AG04450 (cell line): ENCODE measurements at places on chromosomes 16 and 17.

DNA sequence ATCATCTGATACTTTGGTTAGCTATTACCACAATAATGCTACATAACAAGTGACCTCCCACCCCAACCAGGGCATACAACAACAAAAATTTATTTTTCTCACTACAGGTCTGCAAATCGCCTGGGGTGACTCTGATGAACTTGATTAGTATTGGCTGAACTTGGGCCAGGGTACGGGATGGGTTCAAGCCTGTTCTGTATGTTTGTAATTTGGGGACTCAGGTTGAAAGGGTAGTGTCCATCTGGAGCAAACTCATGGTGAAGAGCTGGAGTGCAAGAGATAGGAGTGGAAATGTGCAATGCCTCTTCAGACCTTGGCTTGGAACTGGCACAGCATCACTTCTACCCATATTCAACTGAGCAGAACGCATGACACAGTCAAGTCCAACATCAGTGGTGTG is 16.3 kb upstream of the NKD1 start:
- no peak for DNase-seq

- DNase-seq: no peak
Observed at GRCh38 chr16:57536306-57537193, at the start of gene CCDC102A. TSS of gene CCDC102A (minus strand) at chr16:57536571. CDS start at chr16:57529177, 7,394 bp downstream.

DNA sequence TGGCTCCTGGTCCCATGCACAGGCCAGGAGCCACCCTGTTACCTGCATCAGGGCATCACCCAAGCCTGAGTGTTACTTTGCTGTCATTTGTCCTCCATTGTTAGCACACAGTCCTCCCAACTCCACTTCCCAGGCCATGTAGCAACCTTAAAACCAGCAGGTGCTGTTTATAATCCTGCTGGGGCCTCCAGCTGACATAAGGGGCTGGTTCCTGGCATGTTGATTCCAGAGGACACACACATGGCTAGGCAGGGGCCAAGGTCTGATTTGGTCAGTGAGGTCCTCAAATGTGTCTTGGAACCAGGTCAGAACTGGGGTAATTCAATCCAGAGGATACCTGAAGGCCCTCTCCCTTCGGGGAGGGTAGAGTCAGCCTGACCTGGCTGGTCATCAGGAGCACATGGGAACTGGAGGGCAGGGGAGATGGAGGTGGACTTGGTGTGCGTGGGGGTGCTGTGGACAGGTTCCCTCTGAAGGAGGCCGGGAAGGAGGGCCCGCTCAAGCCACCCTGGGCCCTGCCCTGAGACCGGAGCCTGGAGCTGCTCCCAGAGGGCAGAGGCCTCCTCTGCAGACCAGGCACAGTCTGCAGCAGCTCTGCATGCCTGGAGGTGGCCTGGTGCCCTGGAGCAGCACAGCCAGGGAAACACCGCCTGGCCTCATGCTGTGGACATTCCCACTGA is 6.6 kb downstream of the ADORA2B start:
- DNase-seq: no peak

DNA sequence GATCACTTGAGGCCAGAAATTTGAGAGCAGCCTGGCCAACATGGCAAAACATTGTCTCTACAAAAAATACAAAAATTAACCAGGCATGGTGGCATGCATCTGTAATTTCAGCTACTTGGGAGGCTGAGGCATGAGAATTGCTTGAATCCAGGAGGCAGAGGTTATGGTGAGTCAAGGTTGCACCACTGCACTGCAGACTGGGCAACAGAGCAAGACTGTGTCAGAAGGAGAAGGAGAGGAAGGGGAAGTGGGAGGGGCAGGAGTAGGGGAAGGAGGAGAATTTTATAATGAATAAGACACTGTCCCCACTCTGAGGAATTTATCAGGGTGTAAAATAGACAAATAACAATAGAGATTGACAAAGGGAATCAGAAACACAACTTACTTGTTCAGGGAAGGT is 440.6 kb upstream of the DYNLRB2 start:
- DNase-seq: no peak

DNA sequence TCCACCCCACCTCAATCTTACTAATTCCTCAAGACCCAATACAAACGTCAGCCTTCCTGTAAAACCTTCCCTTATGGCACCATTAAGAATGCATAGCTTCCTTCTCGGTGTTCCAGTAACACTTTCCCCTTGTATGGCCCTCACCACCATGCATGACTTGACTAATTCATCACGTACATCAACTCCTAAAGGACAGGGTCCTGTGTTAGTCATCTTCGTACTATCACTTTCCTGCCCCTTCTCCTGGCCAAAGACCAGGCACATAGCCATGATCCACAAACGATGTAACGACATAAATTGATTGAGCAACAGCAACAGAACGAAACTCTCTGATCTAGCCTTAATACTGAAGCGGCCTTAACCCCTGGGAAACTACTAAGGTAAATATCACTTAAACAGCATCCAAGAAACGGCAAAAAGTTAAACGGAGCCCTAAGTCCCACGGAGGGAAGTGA is 612 bp downstream of the PSMD12 start:
- no peak for DNase-seq

DNA sequence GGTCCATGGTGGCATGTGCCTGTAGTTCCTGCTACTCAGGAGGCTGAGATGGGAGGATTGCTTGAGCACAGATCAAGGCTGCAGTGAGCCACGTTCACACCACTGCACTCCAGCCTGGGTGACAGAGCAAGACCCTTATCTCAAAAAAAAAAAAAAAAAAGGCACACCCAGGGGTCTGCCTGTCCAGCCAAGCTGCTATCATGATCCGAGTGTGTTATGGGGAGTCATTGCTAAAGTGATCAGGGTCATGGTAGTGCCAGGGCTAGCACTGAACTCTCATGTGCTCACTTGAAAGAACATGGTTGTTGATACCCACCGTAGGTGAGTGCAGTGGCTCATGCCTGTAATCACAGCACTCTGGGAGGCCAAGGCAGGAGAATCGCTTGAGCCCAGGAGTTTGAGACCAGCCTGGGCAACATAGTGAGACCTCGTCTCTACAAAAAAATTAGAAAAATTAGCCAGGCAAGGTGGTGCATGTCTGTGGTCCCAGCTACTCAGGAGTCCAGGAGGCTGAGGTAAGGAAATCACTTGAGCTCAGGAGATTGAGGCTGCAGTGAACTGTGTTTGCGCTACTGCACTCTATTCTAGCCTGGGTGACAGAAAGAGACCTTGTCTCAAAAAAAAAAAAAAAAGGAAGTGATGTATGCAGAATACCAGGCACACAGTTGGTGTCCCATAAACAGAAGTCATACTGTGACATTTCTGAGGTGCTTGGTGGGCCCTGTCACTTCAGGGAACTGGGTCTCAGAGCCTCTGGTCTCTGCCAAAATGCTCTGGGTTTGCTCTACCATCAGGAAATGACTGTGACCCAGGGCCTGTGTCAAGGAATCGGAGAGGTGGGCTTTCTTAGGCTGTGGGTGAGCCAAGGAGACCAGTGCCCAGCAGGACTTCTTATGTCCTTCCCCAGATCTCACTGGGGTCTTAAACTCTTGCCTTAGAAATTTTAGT is 2.2 kb downstream of the PRM1 start:
- DNase-seq: no peak

- DNase-seq: no peak
Observed at GRCh38 chr16:16019488-16019887, 70.1 kb downstream of the ABCC1 start.

- DNase-seq: no peak
Observed at GRCh38 chr16:10638101-10638500, 56.6 kb downstream of the TEKT5 start.

DNA sequence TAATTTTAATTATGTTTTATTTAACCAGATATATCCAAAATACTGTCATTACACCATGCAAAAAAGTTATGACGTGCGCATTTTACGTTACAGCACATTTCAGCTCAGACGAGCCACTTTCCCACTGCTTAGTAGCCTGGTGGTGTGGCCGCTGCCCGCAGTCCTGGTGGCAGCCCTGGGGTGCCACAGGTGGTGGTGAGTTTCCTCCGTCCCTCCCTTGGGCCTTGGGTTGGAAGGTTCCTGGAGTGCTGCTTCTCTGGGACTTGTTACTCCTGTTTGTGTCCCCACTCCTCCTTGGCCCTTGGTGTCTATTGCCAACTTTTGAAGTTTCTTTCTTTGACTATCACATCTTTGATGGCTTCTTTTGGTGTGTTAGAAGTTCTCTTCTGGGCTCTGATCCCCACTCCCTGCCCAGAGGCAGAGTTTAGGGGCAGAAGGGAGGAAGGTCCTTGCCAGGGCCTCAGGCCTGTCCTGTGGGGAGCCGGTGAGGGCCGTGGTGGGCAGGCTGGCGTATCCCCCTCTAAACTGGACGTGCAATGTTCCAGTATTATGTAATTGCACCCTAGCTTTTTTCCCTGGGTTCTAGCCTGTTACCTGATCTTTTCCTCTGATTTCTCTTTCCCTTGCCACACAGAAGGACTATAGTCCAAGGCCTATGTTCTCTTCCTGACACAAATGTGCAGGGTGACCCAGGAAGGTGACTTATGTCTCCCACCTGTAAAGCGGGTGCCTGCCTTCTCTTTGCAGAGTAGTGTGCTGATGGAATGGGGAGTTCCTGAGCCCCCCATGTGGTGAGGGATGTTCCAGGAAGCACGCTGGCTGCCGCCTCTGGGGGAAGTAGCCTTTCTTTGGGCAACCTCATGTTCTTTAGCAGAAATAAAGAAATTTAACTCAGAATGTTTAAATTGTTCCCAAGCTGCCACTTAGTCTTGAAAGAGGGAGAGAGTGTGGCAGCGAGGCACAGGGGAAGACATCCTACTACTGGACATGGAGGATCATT is 8.4 kb downstream of the MPRIP start:
- no peak for DNase-seq

- DNase-seq: no peak
Observed at GRCh38 chr17:70888324-70888723, 719.0 kb downstream of the KCNJ2 start.

DNA sequence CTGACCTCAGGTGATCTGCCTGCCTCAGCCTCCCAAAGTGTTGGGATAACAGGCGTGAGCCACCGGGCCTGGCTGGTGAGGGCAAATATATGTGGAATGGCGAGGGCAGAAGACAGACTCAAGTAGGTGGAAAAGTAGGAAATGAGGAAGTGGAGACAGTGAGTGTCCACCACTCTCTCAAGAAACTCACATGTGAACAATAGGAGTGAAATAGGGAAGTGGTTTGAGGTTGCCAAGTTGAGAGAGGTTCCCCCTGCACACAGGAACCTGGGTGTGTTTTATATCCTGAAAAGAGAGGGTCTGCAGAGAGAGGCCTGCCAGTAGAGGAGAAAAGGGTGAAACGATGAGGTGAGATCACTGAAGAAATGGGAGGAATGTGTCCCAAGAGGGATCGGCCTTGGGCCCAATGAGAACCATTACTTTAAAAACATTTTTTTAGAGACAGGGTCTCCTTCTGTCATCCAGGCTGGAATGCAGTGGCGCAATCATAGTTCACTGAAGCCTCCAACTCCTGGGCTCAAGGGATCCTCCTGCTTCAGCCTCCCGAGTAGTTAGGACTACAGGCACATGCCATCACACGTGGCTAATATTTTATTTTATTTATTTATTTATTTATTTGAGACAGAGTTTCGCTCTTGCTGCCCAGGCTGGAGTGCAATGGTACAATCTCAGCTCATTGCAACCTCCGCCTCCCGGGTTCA is 17.1 kb upstream of the CORO1A start:
- DNase-seq: no peak

DNA sequence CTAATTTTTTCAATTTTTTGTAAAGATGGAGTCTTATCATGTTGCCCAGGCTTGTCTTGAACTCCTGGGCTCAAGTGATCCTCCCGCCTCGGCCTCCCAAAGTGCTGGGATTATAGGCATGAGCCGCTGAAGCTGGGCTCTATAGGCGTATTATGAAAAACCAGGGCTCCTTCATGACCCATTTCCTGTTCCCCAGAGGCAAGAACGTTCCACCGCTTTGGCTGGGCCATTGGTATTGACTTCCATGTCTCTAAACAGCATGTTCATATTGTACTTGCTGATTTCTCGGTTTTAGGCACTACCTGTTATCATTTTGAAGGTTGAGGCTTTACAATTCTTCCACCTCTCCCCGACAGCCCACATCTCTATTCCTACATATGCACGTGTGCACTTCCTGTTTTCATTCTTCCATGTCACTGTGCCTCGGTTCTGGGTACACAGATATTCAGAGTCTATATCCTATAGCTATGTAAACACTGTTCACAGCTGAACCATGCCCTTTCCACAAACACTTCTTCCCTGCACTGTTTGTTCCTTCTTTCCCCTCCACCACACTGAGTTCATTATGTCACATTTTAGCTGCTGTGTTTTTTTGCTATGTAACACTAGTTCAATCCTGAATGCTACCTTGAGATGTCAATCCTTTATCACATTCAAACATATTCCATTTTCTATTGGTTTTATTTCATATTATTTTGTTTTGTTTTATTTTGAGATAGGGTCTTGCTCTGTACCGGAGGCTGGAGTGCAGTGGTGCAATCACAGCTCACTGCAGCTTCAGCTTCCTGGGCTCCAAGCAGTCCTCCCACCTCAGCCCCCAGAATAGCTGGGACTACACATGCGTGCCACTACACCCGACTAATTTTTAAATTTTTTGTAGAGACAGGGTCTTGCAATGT is 16.8 kb upstream of the MAPK3 start:
- DNase-seq: no peak

- DNase-seq: no peak
Observed at GRCh38 chr16:72990571-72990970, 57.4 kb downstream of the ZFHX3 start.

DNA sequence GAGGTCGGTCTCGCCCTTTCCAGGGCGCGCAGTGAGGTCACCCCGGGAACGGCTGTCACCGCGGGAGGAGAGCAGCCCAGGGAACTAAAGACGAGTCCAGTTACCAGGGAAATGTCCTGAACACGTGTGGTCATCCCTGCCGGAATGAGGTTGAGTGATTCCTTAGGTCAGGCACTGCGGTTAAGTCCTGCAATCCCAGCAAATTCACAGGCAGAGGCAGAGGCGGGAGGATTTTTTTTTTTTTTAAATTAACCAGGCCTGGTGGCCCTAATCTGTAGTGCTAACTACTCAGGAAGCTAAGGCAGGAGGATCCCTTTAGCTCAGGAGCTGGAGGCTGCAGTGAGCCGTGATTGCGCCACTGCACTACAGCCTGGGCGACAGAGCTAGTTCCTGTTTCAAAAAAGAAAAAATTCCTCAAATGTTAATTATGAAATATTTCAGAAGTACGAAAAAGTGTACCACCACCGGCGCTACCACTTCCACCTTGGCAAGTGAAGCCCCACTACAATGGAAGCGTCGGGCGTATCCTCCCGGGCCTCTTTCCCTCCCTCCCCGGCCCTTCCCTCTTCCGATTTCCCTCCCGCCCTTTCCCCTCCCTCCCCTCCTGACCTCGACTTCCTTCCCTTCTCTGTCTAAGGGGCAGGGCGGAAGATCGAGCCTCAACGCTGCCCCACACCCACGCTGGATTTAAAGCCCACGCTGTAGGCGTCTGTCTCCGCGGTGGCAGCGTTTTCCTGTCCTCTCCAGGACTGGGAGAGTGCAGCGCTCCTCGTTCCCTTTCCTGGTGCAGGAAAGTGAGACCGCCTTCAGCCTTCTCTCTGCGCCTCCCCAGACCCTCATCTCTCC is 27.3 kb downstream of the SLFN11 start:
- DNase-seq: no peak

- no peak for DNase-seq
Observed at GRCh38 chr16:49910541-49911071, 54.7 kb upstream of the ZNF423 start.
